ENCODE measurements at places on chromosomes 1 and 21.

- no peak for DNase-seq
These were observed 124.6 kb downstream of the NRDC start for GRCh38 chr1:51753969-51754368.

GRCh38 chr1:25573591-25573930 lies 30.2 kb downstream of the LDLRAP1 start:
- no peak for DNase-seq

- no peak for DNase-seq
These were observed 37.1 kb downstream of the ATF6 start for GRCh38 chr1:161803181-161803580.

- DNase-seq: no peak
These were observed 145.4 kb downstream of the PLXNA2 start for GRCh38 chr1:208098773-208099172.

DNA sequence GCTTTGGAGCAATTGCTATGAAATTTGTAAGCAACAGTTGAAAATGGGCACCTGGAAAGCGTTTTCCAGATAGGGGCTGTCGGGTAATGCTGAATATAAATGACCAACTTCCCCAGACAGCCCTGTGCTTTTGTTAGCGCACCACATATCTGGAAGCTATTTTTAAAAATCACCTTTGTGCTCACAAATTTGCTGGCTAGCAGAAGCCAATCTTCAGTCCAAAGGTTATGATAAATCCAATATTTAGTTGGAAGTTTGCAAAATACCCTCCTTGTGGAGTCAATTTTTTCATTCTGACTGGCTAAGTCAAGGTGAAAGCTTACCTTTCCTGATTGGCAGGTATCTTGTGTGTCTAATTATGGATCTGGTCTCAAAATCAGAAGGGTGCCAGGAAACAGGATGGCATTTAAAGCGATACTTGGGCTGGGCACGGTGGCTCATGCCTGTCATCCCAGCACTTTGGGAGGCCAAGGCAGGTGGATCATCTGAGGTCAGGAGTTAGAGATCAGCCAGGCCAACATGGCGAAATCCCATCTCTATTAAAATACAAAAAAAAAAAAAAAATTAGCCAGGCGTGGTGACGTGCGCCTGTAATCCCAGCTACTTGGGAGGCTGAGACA lies 124.1 kb upstream of the AJAP1 start:
- no peak for DNase-seq

DNA sequence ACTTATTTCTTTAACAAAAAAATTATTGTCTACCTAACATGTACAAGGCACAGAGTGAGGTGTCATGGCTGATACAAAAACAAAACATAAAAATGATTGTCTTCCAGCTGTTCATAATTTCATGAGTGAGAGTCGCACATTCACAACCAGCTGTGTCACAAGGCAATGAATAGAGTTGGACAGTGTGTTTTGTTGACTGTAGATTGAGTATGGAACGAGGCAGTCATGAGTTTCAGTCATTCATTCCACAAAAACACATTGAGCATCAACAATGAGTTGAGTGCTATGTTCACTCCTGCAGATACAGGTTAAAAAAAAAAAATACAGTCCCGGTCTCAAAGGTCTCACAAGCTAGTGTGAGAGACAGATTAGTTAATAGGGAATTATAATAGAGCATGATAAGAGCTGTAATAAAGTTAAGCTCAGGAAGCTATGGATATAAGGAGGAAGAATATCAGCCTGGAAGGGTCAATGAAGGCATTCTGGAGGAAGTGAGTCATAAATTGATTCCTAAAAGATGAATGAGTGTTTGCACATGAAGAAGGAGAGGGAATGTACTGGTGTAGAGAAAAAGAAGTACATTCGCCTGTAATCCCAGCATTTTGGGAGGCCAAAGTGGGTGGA lies 47.8 kb upstream of the ARHGAP29 start:
- peak; percentile 36 for DNase-seq

All from urothelium cell line (cell line).